Common myeloid progenitor, CD34-positive (primary cell): ENCODE measurements at places on chromosomes 3 and 15.

GRCh38 chr15:99074446-99074845 is 30.4 kb upstream of the SYNM start:
- no peak for DNase-seq

DNA sequence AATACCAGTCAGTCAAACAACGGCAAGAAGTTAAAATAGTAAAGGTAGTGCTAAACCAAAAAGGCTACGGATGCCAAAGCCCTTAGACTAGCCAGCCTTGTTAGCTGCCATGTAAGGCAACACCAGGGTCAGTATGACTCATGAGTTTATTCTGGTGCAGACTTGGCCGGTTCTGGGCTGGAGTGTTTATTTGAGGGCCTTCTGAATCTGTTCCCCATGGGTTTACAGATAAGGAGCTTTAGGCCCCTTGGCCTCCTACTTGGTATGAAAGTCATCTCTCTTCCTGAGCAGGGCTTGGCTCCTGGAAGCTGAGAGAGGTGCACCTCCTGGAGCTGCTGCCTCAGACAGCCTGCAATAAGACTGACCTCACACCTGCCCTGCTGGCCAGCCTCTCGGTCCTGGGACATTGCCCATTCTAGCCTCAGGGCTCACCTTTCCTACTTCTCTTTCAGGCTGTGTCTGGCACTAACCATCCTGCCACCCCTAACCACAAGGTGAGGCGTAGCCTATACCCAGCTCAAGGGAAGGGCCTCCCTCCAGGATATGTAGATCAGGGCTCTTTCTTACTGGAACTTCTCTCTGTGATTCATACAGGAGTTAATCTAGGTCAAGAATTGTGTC is 10.4 kb upstream of the RTP1 start:
- DNase-seq: no peak

GRCh38 chr3:127264292-127264691 is 23.6 kb downstream of the PRR20G start:
- no peak for DNase-seq

DNA sequence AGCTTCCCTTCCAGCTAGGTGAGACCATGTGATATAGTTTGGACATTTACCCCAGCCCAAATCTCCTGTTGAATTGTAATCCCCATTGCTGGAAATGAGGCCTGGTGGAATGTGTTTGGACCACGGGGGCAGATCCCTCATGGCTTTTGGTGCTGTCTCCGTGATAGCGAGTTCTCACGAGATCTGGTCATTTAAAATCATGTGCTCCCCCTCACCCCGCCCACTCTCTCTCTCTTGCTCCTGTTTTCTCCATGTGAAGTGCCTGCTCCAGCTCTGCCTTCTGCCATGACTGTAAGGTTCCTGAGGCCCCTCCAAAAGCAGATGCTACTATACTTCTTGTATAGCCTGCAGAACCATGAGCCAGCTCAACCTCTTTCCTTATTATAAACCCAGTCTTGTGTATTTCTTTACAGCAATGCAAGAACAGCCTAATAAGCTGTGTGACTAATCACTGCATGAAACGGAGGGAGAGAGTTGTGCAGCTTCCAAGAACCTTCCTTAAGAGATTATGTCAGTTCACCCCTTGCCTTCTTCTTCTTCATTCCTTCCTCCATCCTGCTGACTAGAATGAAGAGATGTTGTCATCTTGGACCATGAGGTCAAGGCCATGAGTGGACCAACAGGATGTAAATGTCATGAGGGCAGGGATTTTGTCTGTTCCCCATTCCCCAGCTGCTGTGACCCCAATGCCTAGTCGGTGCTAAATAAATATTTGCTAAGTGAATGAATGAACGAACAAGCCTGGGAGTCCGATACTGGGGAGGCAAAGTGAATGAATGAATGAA is 91.0 kb downstream of the CPN2 start:
- DNase-seq: no peak

DNA sequence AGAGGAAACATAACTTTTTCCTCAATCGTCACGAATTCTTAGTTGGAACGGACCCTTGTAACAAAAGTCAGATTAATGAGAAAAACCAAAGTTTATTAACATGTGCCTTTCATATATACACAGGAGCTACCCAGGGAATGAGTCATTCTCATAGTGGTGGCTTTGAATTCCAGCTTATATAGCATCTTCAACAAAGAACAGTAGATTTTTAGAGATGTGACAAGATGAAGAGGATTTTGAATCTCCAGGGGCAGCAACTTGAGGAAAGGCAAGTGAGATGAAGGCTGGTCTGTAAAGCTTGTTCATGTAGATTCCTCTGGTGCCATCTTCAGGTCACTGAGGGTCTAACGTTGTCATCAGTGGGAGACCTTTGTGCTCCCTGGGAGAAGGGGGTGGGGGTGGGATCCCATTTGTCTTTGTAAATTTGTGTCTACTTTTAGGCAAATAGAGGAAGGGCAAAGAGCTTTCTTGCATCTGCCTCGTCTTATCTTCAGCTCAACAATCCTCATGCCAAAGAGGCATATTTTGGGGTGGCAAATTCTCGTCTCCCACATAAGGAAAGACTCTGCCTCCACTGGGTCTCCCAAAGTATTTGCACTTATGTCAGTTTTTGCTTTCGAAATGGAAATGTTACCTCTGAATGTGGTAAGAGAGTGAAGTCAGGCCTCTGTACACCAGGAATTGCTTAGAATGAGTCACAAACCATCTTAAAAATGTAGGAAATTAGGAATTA is 29.5 kb downstream of the CLEC3B start:
- DNase-seq: peak; percentile 65

DNA sequence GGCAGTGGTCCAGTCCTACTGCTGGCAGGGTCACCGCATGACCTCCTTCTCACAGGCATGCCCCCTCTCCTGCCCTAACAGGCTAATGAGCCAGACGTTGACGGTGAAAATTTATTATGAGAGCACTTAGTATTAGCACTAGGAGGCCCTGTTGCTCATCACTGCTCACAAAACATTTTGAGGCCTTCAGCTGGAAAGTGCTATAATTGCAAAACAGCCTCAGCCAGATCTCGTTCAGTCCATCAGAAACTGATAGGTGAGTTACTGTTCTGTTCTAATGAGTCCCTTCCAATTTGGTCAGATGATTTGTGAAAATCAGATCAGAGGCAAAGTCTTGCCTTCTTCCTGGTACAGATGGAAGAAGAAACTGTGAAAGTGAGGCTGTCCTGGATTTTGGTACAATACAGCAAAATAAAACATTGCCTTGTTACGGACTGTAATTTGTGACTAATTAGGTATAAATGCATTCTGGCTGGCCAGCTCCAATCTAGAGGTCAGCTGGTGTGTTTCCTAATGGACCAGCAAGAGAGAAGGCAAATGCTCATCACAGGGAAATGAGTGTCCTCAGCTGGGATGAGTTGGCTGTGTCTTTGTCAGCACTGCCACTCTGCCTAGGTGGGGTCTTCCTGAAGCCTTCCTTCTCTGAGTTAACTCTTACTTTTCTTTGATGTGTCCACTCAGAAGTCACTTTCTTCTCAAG is 316.8 kb downstream of the CHST2 start:
- DNase-seq: no peak

DNA sequence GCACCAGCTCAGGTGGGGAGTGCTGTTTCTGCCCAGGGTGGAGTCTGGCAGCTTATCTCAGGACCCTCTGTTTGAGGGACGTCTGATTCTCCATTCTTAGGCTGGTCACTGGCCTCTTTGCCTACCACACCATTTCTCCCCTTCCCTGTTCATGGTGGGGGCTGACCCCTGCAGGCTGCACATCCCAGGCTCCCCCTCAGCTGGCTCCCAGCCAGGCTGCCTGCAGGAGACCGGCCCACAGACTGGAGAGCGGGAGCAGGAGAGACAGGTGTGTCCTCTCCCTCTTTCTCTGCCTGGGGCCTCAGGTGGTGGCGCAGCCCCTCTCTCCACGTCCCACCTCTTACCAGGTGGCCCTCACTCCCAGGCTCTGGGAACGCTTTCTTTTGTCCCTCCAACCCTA is 60.8 kb downstream of the RAB11A start:
- no peak for DNase-seq

DNA sequence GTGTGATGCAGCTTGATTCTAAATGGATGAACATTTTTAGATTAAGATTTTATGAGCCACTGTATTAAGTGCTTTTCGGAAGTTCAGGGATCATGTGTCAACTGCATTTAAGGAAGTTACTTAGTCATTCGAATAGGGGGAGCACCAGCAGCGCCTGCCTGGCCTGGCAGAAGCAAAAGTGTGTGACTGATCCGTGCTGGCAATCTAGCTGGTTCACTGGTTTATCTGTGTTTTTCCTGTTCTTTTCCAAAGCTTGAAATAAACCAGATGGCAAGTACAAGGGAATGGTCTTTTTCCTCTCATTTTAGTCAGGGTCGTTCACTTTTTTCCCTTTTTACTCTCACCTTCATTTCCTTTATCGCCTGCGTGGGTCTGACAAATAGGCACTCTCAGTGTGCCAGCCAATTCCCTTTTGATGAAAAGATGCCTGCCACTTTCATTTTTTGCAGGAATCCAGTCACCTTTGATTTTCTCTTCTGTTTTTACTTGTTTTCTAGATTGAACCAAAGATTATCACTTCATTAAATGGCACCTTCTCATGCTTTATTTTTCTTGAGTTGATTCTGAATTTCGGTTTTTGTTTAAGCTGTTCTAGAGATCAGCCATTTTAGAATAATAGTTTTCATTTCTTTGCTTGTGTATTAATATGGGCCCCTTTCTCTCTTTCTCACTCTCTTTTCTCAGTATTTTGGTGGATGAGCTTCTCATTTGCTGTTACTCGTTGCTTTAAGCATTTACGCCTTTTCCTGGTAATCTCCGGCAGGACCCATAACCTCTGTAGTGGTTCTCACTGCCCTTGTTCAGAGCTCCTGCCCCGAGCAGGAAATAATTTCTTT is 2.8 kb downstream of the ABHD2 start:
- DNase-seq: peak; percentile 93
